Natural killer cell treated with Interleukin-12 subunit alpha and Interleukin-12 subunit beta and Interleukin-15 and Interleukin-18, amount 100 ng/mL, for 72 hours (primary cell): ENCODE measurements at places on chromosomes 7 and 10.
A peak's percentile ranks its signal among the peaks of the same experiment; 100 is the strongest.

DNA sequence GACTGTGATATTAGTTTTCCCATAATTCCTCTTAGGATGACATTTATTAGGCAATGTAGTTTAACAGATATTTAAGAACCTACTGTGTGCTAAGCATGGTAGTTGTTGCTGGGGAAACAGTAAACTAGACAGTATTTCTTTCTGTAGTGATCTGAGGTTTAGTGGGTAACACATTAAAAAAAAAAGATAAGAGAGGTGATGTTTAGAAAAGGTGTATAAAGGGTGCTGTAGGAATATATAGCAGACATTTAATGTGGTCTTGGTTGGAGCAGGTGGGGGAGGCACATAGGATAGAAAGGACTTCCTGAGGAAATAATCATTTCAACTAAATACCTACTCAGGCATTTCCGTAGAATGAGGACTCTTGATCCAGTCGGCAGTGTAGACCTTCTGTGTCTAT is 11.9 kb downstream of the KIF11 start:
- DNase-seq = no peak

DNA sequence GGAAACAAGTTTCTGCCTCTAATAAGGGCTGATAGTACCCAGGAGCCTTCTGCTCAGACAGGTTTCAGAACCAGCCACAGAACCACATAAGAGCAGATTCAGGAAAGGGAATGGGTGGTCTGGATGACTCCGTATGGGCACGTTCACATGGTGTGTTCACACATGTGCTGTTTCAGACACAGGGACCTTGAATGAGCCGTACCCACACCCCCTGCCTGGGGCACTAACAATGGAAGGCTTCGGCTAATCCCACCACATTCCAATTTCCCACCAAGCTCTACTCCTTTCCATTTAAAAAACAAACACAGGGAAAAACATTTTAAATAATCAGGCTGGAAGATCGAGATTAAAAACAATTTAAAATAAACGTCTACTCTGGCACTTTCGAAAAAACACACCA is 217.3 kb downstream of the GRID1 start:
- DNase-seq = no peak

- DNase-seq = no peak
Observed at GRCh38 chr7:129341212-129341611, 93.0 kb upstream of the STRIP2 start.

- no peak for DNase-seq
Observed at GRCh38 chr7:31307972-31308371, 32.6 kb downstream of the NEUROD6 start.

DNA sequence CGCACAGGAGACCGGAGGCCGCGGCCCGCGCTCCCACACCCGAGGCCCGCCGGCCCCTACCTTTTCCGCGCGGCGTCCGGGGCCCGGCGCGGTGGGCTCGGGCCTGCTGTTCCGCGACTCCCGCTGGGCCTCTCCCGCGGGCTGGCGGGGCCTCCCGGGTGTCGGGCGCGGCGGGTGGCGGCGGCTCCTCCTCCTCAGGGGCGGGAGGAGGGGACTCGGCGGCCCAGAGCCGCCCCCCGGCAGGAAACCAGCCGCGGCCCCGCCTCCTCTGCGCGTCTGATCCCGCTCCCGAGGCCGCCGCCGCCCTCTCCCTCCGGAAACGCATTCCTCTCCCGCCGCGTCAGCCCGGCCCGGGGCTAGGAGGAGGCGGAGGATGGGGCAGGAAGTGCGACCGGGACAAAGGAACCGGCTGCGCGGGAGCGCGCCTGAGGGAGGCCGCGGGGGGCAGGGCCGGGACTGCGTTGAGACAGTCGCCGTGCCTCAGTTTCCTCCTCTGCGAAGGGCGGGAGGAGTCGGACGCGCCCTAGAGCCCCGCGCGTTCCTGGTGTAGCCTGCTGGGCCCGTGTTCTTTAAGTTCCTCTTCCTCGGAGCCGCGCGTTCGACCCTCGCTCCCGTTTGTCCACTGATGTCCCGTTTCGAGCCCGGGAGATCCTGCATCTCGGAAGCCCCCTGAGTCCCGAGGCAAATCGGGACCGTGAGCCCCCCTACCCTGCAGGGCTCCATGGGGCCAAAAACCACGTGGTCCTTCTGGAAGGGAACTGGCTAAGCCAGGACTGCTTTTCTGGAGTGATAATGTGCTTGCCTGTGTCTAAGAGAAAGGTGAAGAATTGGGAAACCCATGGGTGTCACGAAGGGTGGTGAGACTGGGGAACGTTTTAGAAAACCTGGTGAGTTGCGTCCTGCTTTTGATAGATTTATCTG is at the start of gene ITGB1:
Gene ITGB1 (minus strand): TSS at position 146 of the 921 bp plus-strand sequence. CDS start 22,672 bp downstream, outside the sequence.
- peak; percentile 94 for DNase-seq

GRCh38 chr7:41367967-41368882 is 334.7 kb downstream of the INHBA start:
- no peak for DNase-seq

DNA sequence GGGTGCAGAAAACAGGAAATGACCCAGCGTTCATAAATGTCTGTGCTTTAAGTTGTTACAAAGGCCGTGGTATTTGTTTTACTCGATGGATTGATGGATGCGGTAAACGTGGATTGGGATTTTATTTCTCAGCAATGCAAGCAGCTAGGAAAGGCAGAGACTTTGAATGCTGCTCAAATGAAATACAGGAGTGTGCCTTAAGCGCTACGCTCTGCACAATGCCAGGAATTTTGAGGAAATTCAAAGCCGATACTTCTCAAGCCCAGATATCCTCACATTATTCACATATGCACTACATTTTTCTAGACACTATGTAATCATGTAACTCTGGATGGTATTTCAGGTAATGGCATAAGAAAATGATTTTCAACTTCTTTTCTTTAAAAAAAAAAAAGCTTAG is 514.3 kb upstream of the ADARB2 start:
- no peak for DNase-seq

- no peak for DNase-seq
Observed at GRCh38 chr10:132611026-132611910, 73.7 kb downstream of the INPP5A start.

- DNase-seq = no peak
Observed at GRCh38 chr10:12179606-12180170, 16.0 kb downstream of the NUDT5 start.

- DNase-seq = no peak
Observed at GRCh38 chr7:91128683-91129348, 135.4 kb upstream of the FZD1 start.

DNA sequence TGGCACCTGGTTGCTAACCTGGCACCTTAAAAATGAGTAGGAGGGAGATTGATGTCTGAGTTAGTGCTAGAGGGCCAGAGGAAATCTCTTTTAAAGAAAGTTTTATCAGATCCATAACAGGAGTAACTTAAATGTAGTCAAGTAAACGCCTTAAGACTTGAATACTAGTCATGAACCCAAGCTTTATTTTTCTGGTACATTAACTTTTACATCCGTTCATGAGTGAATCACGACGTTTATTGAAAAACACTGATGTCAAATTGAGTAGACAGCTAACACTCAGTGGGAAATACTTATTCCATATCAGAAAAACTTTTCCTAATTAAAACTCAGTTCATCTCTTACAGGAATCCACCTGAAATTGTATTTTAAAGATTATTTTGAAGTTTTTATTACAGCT is 6.9 kb upstream of the LAMB1 start:
- no peak for DNase-seq

DNA sequence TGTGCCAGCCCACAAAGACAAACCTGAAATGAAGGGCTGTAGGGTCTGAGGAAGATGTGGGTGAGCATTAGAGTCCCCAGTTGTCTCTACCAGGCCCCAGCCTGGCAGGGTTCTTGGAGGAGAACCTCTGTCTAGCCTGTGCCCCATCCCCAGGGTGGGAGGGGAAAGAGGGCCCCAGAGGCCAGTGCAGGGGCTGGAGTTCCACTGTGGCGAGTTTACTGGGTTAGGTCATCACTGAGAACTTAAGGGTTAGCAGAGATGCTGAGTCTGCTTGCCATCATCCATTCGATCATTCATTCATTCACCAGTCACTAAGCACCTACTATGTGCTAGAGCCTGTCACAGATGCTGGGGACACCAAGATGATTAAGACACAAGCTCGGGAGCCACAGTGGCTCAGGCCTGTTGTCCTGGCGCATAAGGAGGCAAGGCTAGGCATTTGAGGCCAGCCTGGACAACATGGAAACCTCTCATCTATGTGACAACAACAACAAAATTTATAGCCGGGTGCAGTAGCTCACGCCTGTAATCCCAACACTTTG is 2.6 kb downstream of the ANKRD2 start:
- no peak for DNase-seq

DNA sequence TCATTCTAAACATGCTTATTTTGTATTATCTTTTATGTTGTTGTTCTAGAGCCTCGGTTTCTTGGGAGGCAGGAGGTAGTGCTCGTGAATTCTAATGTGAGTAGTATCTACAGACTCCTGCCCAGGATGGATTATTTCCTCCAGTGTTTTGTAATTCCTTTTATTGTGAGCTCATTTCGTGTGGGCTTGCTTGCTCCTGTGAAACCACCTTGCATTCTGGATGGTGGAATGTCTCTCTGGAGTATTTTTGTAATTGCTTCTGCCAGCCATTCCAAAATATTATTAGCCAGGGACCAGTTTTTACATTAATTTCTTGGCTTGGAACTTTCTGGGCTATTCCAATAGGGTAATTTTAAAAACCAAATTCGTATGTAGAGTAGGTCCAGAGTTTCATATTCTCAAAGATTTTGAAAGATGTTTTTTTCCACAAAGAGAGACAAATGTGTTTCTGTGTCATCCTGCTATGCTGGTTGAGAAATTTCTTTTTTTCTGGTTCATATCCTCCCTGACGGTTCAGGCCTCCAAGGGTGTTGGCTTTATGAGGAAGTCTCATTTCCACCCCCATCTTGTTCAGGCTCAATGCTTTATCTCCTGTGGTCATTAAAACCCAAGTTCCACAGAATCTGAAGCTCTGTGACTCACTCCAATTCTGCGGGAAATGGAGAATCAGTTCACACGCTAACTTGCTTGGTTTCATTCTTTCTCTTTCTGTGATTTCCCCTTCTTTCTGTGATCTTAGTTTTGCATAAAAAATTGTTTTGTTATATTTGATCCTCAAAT is 41.7 kb upstream of the CALD1 start:
- DNase-seq = no peak

GRCh38 chr10:99368646-99369045 is 39.5 kb downstream of the CNNM1 start:
- no peak for DNase-seq

GRCh38 chr10:18056583-18056982 is 83.6 kb upstream of the CACNB2 start:
- no peak for DNase-seq

GRCh38 chr7:144032985-144033709 is 15.6 kb upstream of the OR2A5 start:
- DNase-seq = no peak

DNA sequence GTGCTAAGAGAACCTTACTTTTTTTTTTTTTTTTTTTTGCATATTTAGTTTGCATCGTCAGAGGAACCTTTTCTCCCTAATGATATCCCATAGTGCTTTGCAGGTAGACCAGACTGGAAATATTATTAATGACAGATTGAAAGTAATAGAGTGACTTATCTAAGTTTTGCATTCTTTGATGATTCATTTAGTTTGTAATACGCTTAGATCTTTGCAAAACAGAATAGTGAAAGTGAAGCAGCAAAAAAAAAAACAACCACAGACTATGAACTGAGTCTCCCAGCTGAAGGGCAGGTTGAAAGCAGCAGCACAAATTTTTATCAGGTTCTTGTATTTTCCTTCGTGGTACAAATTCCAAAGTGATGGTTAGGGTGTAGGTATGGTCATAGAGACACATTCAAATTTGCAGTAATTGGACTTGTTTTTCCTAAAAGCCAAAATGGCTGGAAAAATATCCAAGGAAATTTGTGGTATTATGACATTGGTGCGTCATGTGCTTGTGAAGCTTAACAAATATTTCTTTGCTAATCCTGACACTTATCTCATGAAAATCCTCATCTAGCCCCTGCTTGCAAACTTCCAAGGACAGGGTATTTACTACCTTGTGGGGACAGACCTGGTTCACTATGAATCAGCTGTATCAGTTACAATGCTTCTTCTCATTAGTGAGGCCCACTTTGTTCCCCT is 81.8 kb upstream of the CREB5 start:
- DNase-seq = no peak

GRCh38 chr7:118183428-118183785 is 557 bp upstream of the LSM8 start:
- no peak for DNase-seq

DNA sequence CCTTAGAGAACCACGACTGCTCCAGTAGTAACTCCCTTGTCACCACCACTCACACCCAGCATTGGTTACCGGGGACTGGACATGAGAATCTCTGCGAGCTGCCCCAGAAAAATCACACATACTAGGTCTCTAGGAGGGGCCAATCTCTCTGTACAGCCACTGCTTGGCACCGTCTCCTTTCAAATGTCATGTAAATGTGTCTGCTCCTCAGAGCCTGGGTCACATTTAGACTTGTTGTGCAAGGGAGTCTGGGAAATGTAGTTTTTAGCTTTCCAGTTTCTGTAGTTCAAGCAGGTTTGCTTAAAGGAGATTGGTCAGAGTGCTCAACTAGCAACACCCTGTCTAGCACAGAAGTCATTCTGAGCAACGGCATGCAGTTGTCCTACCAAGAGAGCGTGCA is 60.0 kb downstream of the CHN2 start:
- no peak for DNase-seq

DNA sequence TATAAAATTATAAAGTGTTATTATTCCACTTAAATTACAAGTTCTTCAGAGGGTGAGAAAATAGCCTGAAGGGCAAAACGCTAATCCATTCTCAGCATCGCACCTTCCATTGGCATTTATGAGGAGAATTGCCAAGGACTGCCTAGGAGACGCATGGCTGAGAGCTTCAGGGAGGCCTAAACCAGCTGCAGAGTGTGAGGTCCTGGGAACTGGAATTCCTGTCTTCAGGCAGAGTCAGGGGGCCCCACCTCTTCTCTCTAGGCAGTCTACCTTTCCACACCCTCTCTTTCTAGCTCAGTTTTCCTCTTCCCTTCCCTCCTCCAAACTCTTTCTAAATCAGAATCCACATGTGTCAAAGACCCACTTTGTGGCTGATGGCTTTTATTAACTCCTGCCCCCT is 35.3 kb downstream of the LRRC72 start:
- DNase-seq = no peak
